ENCODE measurements at places on chromosomes 16 and 17.

GRCh38 chr17:1188812-1189504, 9.2 kb upstream of the ABR start:
- no peak for DNase-seq

DNA sequence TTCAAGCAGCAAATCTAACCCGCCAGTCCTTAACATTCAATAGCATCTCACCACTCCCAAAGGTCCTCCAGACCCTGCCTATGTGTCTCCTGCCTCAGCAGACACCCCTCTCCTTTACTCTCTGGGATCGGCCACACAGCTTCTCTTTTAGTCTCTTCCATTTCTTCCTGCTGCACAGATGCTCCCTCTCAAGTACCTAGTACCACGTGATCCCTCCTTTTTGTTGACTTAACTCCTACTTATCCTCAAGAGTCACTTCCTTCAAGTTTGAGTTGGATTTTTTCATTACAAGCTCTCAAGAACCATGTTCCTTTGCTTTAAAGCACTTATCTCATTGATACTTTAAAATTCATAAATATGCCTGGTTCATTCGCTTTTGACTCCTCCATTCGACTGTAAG, 24.9 kb downstream of the AMFR start:
- DNase-seq: no peak

GRCh38 chr17:13425390-13425789, 176.3 kb downstream of the HS3ST3A1 start:
- no peak for DNase-seq

GRCh38 chr17:834136-834535, 52.0 kb downstream of the MRM3 start:
- DNase-seq: no peak

DNA sequence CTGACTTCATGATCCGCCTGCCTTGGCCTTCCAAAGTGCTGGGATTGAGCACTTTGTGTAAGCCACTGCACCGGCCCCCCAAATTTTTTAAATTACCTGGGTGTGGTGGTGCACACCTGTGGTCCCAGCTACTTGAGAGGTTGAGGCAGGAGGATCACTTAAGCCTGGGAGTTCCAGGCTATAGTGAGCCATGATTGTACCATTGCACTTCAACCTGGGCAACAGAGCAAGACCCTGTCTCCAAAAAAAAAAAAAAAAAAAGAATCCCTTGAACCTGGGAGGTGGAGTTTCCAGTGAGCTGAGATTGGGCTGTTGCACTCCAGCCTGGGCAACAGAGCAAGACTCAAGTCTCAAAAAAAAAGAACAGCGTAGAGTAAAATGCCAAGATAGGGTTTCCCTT, 15.2 kb downstream of the ZNF276 start:
- DNase-seq: no peak

- no peak for DNase-seq
Measured at GRCh38 chr17:39080421-39081078, 70.9 kb downstream of the PLXDC1 start.

DNA sequence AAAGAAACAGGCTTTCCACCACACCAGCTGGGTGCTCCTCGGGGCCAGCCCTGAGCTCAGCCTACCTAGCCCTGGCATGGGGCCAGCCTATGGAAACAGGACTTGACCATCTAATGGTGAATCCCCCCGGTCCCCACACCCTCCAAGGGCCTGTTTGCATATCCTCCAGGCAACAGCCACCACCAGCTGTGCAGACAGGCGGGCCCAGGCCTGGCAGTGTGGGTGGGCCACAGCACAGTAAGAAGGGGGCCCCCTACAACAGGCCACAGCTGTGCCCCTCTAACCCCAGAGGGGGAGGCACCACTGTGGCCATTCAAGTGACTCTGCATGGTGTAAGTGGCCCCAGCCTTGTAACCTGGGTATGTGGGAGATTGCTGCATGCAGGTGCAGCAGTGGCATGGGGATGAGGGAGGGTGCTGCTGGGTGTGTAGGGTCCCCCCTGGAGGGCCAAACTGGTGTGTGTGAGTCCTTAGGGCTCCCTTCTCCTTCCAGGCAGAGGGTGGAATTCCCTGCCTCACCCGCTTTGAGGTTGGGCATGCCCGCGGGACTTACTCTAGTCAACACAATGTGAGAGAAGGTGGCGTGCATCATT, 148.2 kb downstream of the C16orf78 start:
- DNase-seq: no peak

- no peak for DNase-seq
Measured at GRCh38 chr16:13833515-13833914, 86.4 kb upstream of the ERCC4 start.

- peak; percentile 24 for DNase-seq
Measured at GRCh38 chr16:68370581-68371275, 59.9 kb downstream of the PRMT7 start.

GRCh38 chr17:55416470-55417052, 5.1 kb downstream of the MMD start:
- DNase-seq: no peak

DNA sequence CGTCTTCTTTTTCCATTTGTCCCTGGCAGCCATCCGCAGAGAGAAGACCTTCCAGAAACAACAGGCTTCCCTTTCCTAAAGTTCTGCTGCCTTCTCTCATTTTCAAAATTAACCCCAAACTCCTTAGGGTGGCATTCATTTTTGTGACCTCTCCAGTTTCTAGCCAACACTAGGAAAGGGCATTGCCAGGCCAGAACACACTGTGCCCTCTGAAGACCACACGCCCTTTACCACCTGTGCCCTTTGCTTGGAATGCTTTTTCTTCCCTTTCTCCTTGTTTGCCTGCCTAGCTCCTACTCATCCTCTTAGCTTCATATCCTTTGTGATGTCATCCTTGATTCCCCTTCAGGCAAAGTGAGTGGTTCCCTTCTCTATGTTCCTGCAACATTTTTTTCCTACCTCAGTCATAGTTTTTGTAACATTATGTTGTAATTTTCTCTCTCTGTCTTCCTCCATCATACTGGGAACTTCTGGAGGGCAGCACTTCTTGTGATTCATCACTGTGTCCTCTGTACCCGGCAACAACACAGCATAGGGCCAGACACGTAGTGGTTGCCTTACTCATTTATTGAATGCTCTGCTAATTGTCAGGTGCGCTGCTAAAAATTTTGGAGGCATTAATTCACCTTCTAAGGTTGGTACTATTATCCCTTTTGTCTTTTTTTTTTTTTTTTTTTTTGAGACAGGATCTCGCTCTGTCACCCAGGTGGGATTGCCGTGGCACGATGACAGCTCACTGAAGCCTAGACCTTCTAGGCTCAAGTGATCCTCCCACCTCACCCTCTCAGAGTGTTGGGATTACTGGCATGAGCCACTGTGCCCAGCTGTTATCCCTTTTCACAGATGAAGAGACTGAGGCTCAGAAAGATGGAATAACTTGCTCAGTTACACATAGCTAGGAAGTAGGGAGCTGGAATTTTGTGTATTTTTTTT, 1.0 kb downstream of the KAT8 start:
- DNase-seq: no peak

DNA sequence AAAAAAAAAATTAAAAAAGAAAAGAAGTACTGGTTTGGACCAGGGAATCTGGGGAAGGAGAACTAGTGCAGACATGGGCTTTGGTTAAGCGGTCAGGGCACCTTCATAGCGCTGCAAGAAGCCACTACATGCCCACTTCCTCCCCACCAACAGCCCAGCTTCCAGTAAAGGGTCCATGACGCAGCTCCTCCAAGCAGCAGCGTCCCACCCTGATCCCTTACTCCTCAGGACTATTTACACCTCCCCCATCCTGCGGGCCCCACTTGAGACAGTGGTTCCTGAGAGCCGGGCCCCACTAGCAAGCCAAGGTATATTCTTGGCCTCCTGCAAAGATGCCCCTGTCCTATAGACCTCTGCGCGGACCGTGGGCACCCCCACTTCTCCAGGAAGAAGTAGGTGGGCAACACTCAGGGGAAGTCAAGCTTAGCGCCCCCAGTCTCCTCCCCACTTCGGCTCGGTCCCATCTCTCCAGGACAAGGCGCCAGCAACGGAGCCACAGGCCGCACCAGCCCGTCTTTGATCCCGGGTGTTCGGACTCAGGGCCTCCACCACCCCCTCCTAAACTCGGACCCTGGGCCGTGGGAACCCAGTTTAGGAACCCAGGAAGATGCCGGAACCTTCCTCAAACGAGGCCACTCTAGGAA, 913 bp upstream of the PRR14 start:
- DNase-seq: no peak

GRCh38 chr16:59783191-59783590, 1049.1 kb upstream of the GOT2 start:
- DNase-seq: no peak

- no peak for DNase-seq
Measured at GRCh38 chr16:8682551-8683259, 8.3 kb downstream of the ABAT start.

DNA sequence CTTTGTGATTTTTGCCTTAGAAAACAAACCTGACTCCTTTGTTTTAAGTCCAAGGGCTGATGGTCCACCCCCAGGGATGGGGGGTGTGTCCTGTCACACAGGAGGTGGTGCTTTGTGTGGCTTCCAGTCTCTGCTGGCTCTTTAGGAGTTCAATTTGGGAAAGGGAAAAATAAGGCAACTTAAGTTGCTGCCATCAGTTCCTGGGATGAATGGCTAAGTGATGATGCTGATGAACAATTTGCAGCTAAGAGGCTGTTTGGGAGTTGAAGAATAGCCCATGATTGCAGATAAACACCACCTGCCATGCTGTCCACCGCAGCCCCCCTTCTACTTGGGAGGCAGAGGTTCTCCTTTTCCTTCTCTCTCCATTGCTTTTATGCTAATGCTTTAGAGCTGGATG, 40.2 kb downstream of the ARL4D start:
- DNase-seq: no peak

DNA sequence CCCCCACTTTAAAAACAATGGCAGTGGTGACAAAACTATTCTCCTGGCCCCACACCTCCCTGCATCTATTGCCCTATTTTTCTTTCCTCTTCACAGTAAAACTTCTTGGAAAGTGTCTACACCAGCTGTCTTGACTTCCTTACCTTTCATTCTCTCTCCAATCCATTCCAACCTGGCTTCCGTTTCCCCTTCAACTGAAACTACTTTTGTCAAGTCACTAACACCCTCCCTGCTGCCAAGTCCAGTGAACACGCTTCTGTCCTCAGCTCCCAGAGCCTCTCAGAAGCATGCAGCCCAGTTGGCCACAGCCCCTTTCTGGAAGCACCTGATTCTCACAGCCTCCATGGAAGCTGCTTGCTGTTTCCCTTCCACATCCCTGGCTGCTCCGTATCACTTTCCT, 4.0 kb upstream of the SCN4A start:
- no peak for DNase-seq

DNA sequence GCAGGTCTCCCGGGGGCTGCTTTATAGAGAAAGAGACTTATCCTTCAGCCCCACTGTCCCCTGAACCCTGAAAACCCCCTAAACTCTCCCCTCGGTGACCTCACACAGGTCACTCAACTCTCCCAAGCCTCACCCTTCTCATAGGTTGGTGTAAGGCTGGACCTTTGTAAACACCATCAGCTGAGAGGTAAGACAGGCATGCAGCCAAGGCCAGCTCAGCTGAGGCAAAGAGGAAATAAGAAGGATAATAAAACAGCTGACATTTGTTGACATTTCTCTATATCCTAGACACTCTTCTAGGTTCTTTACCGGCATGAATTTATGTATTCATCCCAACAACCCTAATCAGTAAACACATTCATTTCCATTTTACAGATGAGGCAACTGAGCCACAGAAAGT, 134.3 kb downstream of the CCT6B start:
- no peak for DNase-seq

- no peak for DNase-seq
Measured at GRCh38 chr17:11380761-11381160, 139.7 kb downstream of the SHISA6 start.

DNA sequence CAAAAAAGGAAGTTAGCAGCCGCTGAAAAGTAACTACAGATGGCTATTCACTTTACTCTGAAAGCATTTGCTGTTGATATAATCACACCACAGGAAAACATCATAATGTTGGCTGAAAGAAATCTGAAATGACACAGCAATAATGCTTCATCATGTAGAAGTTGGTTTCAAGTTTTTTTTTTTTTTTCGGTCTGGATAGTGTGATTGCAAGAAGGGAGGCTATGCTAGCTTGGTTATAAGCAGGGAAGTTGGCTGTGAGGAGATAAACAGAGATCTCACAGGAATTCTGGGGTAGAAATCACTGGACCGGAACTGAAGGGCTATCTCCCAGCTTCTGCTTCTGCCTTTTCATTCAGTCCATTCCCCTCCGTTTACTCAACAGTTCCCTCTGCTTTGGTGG, 57.9 kb downstream of the MYO1D start:
- no peak for DNase-seq

GRCh38 chr17:21010705-21011596, 31.9 kb downstream of the USP22 start:
- DNase-seq: no peak

DNA sequence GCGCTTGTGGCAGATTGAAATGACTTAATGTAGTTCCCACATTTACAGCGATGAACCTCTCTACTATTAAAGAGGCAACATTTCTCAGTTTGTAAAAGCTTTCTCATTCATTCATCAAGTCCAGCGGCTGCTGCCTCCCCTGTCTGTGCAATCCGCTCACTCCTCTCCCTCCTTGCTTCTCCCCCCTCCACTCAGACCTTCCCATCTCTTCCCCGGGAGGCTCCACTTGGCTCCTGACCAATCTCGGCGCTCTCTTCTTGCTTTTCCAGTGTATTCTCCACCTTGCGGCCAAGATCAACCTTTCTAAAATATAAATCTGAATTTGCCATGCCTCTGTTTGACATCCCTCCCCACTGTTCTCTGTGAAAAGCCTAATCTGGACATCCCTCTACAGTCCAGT, 117.5 kb downstream of the ASIC2 start:
- DNase-seq: no peak

DNA sequence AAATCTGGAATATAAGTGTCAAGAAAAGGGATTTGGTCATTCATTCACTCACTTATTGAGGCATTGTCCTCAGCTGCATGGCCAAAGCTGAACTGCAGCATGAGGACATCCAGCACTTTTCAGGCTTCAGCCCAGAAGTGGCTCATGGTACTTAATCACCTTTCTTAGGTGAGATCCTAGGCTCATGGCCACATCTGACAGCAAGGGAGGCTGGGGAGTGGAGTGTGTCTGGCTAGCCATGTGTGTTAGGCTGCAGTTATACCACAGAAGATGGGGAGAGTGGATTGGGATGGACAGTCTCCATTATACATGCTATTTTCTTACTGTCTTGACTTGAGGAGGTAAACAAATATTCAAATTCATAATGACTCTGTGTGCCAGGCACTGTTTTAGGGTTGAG, 68.8 kb downstream of the SHISA6 start:
- no peak for DNase-seq

- peak; percentile 82 for DNase-seq
Measured at GRCh38 chr17:75632863-75633485, at the start of gene SMIM5. TSS of gene SMIM5 (plus strand) at chr17:75633434. CDS start at chr17:75640202, 6,768 bp downstream.

- DNase-seq: no peak
Measured at GRCh38 chr17:41333836-41334235, 16.8 kb downstream of the KRT33A start.

DNA sequence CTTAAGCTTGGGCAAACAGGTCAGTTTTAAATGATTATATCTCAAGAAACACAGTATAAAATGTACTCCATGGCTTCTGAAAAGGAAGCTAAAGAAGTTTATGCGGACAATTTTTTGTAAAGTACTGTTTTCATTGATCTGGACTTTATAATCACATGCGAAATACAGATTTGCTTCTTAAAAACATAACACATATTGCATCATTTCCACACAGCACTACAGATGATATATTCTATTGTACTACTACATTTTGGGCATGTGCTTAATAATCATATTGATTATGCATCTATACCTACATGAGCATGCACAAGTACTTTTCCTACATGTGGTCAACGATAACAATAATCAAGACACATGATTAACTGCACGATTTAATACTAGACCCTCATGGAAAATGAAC, 22.5 kb downstream of the TRIM37 start:
- DNase-seq: no peak

- no peak for DNase-seq
Measured at GRCh38 chr17:82034371-82035011, 3.0 kb downstream of the DCXR start.
